ENCODE measurements at places on chromosomes 13 and 19.

DNA sequence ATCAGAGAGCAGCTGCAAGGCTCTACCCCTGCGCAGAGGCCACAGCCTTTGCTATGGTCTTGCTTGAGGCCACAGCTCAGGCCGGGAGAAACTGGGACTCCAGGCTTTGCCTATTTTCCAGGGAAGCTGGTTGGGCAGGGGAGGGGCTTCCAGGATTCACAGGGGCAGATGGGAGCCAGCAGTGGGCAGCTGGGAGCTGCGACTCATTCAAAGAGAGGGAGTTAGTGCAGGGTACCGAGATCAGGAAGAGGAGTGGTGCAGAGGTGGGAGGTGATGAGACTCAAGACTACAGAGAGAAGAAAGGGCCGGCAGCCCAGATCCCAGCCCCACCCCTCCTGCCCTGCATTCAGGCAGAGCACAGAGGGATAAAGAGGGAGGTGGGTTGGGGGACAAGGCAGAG is 12.1 kb downstream of the ADGRE5 start:
- DNase-seq, result no peak

GRCh38 chr13:71320452-71320851 is 546.6 kb downstream of the DACH1 start:
- DNase-seq, result no peak

DNA sequence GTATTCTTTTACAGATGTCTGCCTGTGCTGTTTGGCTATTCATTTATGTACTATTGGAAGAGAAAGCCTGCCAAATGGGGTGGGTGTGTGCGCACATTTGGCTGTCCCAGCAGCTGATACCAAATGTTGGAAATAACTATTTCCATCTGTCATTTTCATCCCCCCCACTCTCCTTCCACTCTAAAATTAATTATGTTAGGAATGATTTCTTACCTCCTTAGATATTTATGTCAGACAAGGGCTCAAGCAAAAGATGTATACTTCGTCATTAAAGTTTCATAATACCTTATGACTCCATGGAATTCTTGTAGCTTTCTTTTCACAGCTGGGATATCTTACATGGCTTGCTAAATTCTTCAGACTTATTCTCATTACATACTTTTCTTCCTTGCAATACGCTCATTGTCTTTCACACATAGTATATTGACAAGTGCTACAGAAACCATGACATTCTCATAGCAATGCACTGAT is 18.6 kb downstream of the ITM2B start:
- no peak for DNase-seq

DNA sequence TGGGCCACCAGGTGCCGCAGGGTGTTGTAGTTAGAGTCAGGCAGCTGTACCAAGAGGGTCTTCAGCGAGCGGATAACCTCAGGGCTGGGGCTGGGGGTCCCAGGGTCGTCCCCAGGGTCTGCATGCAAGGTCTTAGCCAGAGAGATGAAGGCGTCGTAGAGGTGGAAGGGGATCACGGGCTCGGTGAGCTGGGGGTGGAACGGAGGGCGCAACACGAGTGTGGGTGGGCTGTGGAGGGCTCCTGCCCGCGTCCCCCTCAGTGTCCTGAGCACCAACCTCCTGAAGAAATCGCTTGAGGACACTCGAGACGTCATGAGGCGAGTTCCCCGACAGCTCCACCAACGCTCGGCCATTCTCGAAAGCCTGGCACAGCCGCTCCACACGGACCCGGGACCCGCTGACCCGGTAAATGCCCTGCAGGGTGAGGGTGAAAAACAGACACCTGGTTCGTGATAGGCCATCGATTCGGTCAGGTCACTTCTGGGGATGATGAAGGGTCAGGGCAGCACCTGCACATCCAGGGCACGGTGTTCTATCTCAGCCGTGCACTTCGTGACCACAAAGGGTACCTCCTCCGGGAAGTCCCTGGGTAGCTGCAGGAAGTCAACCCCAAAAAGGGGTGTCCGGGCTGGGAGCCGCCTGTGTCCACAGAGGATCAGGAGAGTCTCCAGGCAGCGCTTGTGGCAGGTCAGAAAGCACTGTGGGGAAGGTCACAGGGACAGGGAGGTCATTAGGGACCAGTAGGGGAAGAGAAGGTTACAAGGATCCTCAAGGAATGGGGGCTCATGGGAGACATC is 6.7 kb upstream of the LPAR2 start:
- no peak for DNase-seq

- no peak for DNase-seq
These were observed 96.9 kb downstream of the WDFY2 start for GRCh38 chr13:51681037-51681678.

- no peak for DNase-seq
These were observed 1167.8 kb upstream of the PCDH20 start for GRCh38 chr13:62583466-62583865.

DNA sequence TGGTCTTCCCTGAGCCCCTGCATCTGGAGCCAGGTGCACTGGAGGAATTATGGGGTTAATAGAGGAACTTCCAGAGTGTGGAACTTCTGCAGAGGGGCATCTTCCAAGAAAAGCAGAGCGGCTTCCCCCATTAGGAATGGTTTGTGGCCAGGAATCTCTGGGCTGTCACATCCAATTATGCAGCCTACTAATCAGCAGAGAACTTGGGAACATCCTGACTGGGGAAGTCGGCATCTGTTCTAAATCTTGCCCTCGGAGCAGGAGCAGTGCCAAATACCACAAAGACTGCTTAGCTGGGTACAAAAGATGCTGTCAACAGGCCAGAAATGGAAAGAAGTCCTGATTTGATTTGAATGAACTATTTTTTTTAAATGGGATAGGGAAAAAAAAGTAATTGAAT is 435.1 kb downstream of the ZNF536 start:
- DNase-seq, result no peak

- DNase-seq, result no peak
These were observed 2.9 kb upstream of the ZIC5 start for GRCh38 chr13:99974296-99974938.

DNA sequence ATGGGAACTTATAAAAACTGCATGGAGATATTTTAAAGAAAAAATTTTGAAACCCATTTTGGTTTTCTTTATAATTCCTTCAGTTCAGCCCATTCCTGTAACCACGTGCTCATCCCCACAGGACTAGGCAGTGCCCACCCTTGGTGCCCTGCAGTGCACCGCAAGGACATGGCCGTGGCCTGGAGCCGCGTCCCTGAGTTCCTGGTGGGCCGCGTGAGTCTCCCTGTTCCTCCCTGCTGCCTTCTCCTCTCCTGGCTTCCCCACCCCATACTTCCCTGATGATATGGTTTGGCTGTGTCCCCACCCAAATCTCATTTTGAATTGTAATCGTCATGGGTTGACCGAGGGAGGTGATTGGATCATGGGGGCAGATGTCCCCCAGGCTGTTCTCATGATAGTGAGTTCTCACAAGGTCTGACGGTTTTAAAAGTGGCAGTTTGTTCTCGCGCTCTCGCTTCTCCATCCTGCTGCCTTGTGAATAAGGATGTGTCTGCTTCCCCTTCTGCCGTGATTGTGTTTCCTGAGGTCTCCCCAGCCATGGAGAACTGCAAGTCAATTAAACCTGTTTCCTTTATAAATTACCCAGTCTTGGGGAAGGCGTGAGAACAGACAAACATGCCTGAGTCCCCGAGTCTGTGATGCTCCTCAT is 31.6 kb upstream of the TFDP1 start:
- DNase-seq, result peak; percentile 38

DNA sequence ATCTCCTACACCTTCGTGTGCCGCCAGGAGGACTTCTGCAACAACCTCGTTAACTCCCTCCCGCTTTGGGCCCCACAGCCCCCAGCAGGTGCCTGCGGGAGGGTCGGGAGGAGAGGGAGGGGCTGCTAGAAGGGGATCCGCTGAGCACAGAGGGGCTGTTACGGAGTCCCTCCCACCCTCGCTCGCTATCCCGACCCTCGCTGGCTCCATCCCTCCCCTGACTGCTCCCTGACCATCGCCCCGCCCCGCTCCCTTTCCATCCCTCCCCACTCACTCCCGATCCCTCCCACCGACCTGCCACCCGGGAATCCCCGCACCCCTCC is 780 bp downstream of the CD177 start:
- no peak for DNase-seq

- DNase-seq, result no peak
These were observed 1678.3 kb upstream of the PCDH20 start for GRCh38 chr13:63093907-63094469.

- DNase-seq, result no peak
These were observed 121.8 kb downstream of the TBC1D4 start for GRCh38 chr13:75360170-75360569.

DNA sequence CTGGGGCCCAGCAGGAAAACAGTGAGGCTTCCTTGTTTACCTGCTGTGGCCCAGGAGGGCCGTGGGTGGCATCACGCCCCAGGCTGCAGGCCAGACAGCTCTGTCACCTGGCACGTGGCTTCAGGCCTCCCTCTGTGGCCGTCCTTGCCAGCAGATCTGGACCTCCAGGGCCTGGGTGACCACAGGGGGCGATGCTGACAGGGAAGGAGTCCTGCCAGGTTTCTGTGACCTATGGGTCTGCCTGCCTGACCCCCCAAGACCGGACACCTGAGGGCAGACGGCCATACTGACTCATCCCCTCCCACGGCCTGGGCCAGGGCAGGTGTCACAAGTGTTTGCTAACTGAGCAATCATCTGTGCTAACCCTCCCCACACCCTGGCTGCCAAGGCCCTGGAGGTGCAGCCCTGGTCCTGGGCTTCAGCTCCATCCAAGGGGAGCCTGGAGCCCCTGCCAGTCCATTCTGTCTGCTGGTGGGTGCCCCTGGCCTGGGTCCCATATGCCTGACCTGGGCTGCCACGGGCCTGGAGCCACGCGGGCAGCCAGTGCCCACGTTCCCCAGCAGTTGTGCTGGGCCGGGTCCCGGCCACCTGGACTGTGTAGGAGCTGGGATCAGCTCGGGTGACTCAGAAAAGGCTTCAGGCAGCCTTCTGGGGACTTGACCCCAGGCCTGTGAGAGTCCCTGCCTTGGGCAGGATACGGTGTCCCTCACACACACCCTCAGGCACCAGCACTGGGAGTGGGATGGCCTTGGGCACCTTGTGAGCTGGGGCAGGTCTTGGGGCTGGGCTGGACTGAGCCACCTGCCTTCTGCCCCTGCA is 3.7 kb downstream of the CDC34 start:
- DNase-seq, result no peak

DNA sequence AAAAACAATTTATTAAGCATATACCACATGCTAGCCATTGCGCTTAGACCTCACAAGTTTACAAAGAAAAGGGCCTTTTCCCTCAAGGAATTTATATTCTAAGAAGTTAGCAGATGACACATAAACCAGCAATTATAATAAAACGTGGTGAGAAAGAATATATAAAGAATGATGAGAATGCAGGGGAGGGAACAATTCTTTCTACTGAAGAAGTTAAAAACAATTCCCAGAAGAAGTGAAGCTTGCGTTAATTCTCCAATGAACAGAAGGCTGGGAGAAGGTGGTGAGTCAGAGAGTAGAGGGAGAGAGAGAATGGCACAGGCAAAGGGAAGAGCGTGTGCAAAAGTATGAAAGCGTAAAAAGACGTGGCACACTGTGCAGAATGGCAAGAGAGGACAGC is 69.5 kb upstream of the ZDHHC20 start:
- no peak for DNase-seq

DNA sequence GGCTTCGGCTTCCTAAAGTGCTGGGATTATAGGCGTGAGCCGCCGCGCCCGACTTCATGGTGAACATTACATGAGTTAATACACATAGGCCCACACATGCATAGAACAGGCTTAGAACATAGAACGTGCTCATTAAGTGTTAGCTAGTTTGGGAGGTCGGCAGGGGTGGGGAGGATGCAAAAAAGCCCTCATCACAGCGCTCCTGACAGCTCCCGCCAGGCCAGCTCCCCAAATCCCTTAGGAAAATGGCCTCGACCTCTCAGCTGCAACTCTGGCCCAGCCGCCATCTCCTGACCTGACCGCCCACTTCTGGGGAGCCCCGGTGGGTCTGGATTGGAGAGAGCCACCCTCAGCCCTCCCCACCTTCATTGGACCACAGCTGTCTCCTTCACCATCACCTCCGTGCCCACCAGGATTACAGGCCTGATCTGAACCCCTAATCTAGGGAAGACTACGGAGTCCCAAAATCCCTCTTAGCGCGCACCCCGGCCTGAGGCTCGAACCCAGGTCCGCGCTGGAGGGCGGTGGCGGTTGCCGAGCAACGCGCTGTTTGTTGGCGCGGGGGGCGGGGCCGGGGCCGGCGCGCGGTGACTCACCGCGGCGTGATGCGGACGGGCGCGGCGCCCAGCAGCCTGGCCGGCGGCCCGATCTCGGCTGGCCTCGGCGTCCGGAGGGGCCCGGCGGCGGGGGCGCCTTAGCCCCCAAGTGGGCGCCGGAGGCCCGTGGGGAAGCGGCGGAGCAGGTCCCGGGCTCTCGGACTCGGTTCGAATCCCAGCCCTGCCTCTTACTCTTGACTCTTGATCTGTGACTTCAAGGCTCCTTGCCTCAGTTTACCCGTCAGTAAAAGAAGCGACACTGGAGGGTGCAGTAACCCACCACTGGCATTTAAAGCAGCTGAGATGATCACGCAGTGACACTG is 26.7 kb upstream of the NANOS3 start:
- peak; percentile 76 for DNase-seq

DNA sequence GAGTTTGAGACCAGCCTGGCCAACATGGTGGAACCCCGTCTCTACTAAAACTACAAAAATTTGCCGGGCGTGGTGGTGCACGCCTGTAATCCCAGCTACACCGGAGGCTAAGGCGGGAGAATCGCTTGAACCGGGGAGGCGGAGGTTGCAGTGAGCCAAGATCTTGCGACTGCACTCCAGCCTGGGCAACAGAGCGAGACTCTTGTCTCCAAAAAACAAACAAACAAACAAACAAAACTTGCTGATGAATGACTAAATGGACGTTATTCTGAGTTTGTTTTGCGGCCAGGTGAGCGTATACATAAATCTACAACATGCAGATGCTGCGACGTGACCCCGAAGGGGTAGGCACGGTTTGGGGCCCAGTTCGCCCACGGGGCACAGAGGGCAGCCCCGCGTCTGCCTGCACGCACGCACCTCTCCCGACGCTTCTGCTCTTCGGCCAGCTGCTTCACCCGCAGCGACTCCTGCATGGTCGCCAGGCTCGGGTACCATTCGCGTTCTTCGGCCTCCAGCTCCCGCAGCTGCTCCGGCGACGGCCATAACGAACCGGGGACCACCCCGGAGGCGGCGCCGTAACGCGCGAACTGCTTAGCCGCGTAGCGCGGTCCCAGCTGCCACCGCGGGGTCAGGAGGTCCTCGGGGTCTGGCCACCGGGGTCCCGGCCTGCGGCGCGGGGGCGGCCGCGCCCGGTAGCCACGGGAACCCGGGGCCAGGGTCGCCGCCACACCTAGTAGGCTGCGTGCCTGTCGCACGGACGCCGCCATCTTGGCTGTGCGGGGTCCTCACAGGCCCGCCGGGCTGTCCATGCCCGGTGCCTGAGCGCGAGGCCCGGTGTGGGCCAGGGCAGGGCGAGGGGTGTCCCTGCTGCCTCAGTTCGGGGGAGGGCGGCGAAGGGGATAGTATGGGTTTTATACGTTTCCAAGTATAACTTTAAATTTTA is at the start of gene GADD45GIP1:
Gene GADD45GIP1, minus strand, starts transcription at position 778 of the 943 bp plus-strand sequence. Its CDS starts 11 bp downstream, at position 767.
- peak; percentile 70 for DNase-seq

GRCh38 chr13:103516015-103516795 is 450.0 kb upstream of the SLC10A2 start:
- DNase-seq, result no peak

- peak; percentile 41 for DNase-seq
These were observed 15.7 kb downstream of the PNPLA6 start for GRCh38 chr19:7550987-7551761.

GRCh38 chr19:9043524-9043923 is 33.3 kb upstream of the MUC16 start:
- DNase-seq, result no peak
